ENCODE measurements at places on chromosomes 13 and 19.

- DNase-seq: peak; percentile 78
These were observed at the start of gene GGACT for GRCh38 chr13:100588331-100589177. Gene GGACT, minus strand, starts transcription at chr13:100588789. Its CDS starts 56,198 bp downstream, at chr13:100532591.

GRCh38 chr13:48478391-48478790, 54.5 kb downstream of the RCBTB2 start:
- no peak for DNase-seq

GRCh38 chr13:32284927-32285632, 30.1 kb downstream of the ZAR1L start:
- no peak for DNase-seq

DNA sequence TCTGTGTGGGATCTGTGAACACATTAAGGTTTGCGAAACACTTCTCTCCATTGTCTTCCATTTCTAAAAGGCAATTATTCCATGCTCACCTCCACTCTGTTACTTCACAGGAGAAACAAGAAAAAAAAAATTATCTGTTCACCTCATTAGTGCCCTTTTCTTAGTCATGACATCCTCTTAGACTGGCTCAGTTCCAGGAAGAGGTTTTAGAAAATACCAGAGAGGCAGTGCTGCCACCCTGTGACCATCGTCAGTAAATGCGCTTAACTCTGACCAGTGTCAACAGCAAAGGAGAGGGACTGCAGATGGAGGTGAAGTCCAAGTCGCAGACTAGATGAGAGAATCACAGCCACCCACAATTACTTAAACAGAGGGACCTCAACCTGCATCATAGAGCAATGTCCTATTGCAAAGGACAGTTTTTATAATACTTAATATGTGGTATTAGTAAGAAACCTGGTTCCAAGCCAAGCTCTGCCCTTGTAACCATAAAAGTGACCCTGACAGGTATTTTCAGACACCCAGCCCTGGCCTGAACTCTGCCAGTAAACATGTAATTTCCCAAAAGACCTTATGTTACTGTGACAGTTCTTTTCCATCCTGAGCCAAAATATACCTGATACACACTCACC, 19.4 kb downstream of the CEACAM21 start:
- DNase-seq: peak; percentile 41

DNA sequence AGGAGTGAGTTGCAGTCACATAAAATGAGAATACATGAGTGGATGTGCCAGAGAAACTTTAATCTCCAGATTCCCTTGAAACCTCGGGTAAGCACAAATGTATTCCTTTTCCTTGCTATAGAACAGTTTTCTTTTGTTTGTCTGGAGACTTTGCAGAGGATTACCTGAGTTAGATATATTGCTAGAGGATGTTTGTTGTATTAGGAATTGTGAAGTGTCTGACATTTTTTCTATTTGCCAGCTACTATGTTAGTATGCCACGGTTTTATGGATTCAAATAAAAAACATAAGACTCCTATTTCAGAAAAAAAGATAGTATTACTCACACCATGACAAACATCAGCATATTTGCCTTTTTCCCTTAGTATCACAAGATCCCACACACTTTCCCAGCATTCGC, 844.9 kb upstream of the SLITRK5 start:
- no peak for DNase-seq

GRCh38 chr13:111993691-111994090, 73.3 kb upstream of the SOX1 start:
- DNase-seq: no peak

GRCh38 chr19:38682872-38683392, 35.5 kb downstream of the ACTN4 start:
- DNase-seq: no peak

DNA sequence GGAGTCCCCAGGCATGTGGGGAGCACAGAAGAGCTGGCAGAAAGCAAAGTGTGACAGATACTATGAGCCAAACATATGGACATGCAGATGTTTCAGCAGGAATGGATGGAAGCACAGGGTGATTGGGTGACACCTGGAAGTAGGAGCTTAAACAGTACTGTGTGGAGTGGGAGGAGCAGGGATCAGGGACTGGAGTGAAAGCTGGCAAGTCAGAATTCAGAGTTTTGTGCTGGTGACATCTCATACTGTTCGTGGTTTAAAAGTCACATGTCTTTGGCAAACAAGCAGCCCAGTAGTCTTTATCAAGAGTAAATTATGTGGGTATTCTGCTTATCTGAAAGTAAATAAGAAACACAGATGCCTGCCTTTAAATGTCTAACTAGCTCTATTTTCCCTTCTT, 408.2 kb downstream of the COG6 start:
- DNase-seq: no peak

DNA sequence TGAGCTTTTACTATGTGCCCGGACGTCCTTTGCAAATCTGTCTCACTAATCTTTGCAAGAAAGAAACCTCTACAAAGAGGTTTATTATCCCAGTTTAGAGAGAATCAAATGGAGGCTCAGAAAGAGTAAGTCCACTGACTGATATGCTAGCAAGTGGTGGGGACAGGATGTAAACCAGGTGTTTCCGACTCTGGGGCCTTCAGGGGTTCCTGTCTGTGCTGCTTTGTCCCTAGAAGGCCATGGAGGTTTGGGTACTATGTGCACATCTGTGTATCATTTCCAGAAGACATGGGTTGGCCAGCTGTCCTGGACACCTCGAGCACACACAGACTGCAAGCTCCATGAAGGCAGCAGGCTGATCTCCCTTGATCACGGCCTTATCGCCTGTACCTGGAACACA, 1.2 kb upstream of the KPTN start:
- DNase-seq: no peak

DNA sequence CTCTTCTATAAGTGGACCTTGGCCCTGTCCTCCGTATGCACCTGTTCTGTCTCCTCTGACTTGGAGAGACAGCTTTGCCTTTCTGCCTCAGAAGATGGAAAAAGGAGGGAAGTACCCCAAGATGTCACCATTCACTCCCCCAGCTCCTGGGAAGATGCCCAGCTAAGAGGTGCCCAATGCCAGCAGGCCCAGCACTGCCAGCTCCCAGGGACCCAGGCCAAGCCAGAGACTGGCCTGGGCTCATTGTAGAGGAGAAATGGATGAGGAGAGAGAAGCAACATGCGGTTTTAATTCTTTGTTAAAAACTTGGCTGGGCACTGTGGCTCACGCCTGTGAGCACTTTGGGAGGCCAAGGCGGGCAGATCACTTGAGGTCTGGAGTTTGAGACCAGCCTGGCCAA, 111.5 kb upstream of the ZNF507 start:
- no peak for DNase-seq

- no peak for DNase-seq
These were observed 155.5 kb upstream of the STARD13 start for GRCh38 chr13:33441015-33441414.

DNA sequence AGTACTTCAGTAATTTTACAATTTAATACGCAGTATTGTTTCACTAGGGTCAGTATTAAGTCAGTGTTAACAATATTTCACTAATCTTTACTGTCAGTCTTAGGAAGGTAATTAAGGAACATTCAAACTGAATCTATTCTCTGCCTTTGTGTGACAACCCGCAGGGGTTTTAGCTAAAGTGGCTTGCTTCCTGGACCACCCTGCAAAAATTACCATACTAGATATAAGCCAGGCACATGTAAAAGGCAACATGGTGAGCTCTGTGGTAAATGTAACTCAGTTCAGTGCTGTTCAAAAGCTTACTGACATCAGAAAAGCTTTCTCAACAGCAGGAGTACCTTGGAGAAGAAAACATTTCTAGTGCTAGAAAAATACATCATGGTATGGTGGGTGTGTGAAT, 116.7 kb downstream of the FREM2 start:
- DNase-seq: no peak

DNA sequence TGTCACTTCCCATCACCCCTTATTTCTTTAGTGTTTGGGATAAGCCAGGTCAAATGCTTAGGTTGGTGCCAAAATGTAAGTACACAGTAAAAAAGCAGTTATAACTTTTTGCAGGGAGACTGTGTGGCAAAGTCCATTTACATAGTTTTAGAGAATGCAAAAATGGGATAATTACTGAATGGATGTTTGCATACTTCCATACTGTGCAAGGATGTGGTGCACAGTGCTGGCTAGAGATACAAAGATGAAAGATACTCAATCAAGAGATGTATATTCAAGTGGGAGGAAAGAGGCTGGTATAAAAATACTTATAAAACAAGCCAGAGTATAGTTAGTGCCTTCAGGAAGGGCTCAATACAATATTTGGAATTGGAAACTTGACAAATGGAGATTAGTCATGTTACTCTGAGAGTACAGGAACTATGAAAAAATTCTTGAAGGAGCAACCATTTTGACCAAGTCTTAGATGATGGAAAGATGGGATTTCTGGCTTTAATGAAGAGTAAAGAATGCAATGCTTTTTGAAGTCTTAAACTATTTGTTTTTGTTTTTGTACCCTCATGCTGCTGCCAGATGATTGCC, 8.0 kb downstream of the PDS5B start:
- no peak for DNase-seq

DNA sequence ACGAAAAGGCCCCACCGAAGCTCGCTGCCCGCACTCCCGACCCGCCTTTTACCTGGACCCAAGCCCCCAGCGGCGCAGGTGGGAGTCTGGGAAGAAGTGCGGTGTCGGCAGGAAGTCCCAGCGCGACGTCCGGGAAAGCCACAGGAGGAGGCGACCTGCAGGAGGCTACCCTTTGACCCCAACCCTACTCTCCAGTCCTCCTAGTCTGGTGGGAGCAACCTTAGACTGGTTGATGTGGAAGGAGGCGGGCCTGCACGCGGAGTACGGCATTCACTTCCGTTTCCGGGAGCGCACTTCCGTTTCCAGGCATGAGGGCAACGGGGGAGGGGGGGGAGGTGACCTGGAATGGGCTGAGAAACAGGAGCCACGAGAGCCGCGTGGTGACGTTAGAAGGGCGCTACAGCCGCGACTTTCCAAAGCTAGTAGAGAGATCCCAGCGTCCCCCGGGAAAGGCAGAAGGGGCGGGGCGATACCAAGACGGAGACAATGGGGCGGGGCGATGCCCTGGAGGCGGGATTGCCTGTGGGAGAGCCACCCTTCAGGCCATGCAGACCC, 28.5 kb downstream of the ZNF266 start:
- DNase-seq: no peak

DNA sequence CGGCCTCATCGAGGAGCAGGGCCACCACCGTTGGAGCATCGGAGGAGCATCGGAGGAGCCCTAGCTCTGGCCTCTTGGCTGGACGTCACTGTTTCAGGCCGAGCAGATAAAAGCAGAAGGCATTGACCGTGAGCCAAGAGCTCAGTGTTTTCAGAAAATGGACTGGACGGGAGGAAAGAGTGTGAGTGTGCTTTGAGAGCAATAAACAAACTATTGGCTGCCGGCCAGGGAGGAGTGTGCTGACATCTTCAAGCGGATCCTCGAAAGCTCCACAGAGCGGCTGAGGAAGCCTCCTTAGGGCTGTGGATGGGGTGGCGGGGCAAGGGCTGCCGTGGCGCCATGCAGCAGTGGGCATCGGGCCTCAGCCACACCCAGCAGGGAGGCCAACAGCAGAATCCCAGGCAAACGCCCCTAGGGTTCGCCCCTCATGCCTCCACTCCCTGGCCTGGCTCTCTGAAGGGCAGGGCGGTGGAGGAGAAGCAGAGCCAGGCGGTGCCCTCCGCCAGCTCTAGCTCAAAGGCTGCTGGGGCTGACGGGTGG, 41.8 kb downstream of the IRS2 start:
- no peak for DNase-seq

GRCh38 chr13:110965038-110965754, 50.3 kb upstream of the ANKRD10 start:
- DNase-seq: no peak

DNA sequence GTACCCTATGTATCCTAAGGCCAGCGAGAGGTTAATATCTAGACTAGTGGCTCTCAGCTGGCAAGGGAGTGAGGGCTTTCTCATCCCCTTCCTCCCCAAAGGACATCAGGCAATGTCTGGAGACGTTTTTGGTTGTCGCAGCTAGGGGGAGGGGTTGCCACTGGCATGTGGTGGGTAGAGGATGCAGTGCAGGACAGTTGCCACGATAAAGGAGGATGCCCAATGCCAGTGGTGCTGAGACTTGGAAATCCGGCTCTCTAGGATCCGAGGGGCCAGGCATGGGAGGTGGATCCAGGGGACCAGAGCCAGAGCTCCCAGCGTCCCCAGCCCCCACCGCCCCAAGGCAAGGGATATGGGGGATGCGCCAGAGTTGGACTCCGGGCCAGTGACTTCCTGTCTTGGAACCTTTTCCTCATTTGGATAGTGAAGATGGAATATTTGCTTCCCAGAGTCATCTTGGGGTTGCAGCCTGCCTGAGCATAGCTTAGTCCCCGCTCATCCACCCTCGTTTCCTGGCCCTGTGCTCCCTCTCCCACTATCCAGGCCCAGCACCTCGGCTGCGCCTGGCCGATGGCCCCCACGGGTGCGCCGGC, 4.9 kb downstream of the SSC5D start:
- DNase-seq: no peak

DNA sequence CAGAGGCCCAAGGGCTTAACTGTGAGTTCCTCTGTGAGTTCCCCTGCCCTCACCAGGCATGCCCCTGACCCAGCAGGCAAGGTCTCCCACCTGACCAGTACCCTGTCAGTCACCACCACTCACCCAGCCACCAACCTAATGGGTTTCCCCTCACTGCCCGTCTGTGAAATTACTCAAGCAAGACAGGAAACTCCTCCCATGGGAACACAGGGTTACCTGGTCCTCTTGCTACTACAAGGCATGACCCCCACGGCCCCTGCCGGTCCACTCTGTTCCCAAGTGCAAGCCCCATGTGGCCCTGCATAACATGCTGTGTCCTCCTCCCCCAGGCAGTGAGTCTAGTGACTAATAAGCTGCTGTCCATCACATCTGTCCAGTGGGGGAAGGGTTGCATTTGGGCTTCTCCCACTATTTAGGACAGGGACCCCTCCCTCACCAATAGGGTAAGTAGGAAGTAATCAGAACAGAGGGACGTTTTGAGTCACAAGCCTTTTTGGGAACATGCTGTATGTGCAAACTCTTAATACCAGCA, 8.0 kb upstream of the DHRS12 start:
- DNase-seq: no peak

DNA sequence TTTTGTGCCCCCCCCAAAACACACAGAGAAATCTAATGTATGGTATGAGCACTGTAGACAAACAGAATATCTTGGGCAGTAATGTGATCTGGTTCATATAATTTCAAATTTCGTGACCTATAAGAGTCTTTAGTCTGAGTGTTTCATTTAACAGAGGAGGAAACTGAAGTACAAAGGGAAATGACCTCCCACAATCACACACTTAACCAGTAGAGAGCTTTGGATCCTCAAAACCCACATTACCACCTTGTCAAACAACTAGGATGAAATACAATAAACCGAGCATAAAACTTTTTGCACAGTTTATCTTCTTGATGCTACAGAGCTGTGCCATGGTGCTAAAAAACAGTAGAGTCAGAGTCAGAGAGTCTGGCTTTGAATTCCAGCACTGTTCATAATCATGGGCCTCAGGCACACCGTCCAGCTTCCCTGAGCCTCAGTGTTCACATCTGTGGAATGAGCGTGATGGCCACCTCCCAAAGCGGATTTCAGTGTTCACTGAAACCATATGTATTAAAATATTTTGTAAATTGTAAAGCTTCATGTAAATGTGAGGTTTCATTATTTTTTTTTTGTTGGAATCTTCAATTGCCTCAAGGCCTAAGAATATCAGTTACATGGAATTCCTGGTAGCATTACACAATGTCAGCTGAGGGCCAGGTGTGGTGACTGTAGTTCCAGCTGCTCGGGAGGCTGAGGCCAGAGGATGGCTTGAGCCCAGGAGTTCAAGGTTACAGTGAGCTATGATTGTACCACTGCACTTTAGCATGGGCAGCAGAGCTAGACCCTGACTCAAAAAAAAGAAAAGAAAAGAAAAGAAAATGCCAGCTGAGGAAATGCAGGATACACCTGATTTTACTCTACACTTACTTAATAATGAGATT, 126.4 kb upstream of the FRY start:
- no peak for DNase-seq

Data from stimulated activated CD8-positive, alpha-beta memory T cell treated with anti-CD3 and anti-CD28 coated beads, Interleukin-15, amount 100 ng/mL, for 48 hours (primary cell).